ENCODE measurements at places on chromosomes 3 and 15. TPM values are rescaled to one million over a fixed set of nuclear protein-coding genes. Genes with fewer than 3 reads are reported as not detected.
A peak's percentile ranks its signal among the peaks of the same experiment; 100 is the strongest.

- DNase-seq, result no peak
- H3K27ac ChIP-seq, result peak overlapping the region; percentile 39
- H3K27me3 ChIP-seq, result no peaks in the 10 kb centered on the region
- H3K4me1 ChIP-seq, result peaks cover 32% of the 10 kb centered on the region
These were observed 6.5 kb downstream of the EPHB3 start for GRCh38 chr3:184567946-184568559.

GRCh38 chr15:30872341-30872748, 31.4 kb upstream of the FAN1 start:
- H3K27ac ChIP-seq, result no peak overlapping the region
- H3K4me3 ChIP-seq, result no peak overlapping the region
- no peaks in the 10 kb centered on the region for H3K36me3 ChIP-seq
- H3K4me1 ChIP-seq, result no peaks in the 10 kb centered on the region

DNA sequence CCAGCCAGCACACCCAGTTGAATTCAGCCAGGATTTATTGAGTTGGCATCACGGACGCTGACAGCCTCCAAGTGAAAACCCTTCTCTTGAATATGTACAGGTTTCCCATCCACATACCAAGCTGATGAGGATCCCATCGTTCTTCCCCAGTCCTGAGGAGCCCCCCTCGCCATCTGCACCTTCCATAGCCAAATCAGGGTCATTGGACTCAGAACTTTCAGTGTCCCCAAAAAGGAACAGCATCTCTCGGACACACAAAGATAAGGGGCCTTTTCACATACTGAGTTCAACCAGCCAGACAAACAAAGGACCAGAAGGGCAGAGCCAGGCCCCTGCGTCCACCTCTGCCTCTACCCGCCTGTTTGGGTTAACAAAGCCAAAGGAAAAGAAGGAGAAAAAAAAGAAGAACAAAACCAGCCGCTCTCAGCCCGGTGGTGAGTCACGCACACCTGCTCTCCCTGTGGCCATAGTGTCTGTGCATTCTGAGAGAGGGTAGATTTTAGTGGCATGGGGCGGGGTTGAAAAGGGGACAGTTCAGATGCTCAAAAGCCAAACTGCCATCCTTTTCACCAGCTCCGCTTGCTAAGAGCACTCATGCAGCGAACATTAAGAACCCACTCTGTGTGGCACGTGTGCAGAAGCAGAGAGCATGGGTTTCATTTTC, 51.2 kb downstream of the KLHL25 start:
- no peaks in the 10 kb centered on the region for H3K27me3 ChIP-seq
- DNase-seq, result no peak
- H3K27ac ChIP-seq, result no peak overlapping the region
- no peak overlapping the region for H3K4me3 ChIP-seq

DNA sequence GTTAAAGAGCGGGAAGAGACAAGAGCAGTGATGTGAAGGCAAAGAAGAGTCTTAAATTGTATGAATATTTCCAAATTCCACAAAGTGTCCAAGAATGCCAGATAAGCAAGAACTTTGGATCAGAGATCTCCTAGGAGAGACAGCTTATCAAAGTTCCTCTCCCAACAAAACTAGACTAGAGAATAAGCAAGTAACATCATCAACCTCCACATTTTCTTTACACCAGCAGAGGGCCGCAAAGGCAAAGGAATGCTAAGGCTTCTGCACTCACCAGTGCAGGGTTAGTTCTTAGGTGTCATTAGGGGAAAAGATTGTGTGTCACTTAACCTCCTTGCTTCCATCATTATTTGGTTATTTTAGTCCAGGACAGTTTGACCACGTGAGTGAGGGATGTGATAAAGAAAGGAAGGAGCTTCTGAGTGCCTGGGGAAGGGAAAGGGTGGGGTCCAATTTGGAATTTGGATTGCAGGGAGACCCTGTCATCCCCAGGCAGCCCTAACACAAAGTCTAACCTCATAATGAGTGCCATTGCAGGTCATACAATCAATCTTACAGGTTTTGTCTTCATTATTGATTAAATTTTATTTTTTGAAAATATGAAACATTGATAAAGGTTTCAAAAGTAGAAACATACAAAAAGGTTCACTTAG, 7.5 kb upstream of the CMTM6 start:
- no peaks in the 10 kb centered on the region for H3K4me1 ChIP-seq
- no peaks in the 10 kb centered on the region for H3K27me3 ChIP-seq
- no peak for DNase-seq
- no peak overlapping the region for H3K27ac ChIP-seq

DNA sequence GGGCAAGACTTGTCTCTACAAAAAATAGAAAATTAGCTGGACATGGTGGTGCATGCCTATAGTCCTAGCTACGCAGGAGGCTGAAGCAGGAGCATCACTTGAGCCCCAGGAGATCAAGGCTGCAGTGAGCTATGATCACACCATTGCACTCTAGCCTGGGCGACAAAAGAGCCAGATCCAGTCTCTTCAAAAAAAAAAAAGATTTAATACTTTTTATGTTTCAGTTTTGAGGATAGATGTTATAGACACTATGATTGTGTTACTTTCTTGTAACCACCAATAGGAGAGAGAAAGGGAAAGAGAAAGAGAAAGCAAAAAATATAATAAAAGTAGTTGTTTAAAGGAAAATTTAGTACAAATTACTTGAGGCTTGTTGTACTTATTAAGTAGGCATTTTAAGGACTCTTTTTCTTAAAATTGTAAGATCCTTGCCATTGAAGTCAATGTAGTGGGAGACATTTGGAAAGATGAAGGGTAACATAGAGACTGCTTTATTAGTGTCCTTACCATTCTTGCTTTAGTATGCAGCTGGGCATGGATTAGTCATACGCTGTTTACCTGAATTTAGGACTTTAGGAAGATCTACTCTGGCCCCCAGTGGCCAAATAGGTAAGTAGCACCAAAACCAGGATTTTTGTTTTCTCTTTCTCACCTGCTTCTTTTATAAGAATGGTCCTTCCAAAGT, 35.1 kb upstream of the ZDHHC23 start:
- H3K4me3 ChIP-seq, result peak overlapping the region; percentile 25
- peaks cover 12% of the 10 kb centered on the region for H3K4me1 ChIP-seq
- H3K36me3 ChIP-seq, result no peaks in the 10 kb centered on the region
- H3K27ac ChIP-seq, result no peak overlapping the region

GRCh38 chr3:53483821-53484220, 10.6 kb upstream of the CACNA1D start:
- no peak overlapping the region for H3K4me3 ChIP-seq
- no peak overlapping the region for H3K27ac ChIP-seq
- no peaks in the 10 kb centered on the region for H3K27me3 ChIP-seq

GRCh38 chr15:89088605-89089315, 504 bp downstream of the ABHD2 start:
- H3K4me1 ChIP-seq, result peaks cover 50% of the 10 kb centered on the region
- H3K36me3 ChIP-seq, result peaks cover 3% of the 10 kb centered on the region
- no peaks in the 10 kb centered on the region for H3K27me3 ChIP-seq
- DNase-seq, result no peak
- H3K27ac ChIP-seq, result peak overlapping the region; percentile 93

- DNase-seq, result no peak
- H3K36me3 ChIP-seq, result no peaks in the 10 kb centered on the region
- no peak overlapping the region for H3K4me3 ChIP-seq
- H3K4me1 ChIP-seq, result peaks cover 4% of the 10 kb centered on the region
- no peak overlapping the region for H3K27ac ChIP-seq
These were observed 216.9 kb downstream of the IGSF11 start for GRCh38 chr3:118817748-118818165.

- no peak overlapping the region for H3K27ac ChIP-seq
- peak; percentile 85 for DNase-seq
- no peaks in the 10 kb centered on the region for H3K4me1 ChIP-seq
- peaks cover 26% of the 10 kb centered on the region for H3K27me3 ChIP-seq
- no peaks in the 10 kb centered on the region for H3K36me3 ChIP-seq
These were observed 14.9 kb upstream of the GP9 start for GRCh38 chr3:129045675-129046036.

DNA sequence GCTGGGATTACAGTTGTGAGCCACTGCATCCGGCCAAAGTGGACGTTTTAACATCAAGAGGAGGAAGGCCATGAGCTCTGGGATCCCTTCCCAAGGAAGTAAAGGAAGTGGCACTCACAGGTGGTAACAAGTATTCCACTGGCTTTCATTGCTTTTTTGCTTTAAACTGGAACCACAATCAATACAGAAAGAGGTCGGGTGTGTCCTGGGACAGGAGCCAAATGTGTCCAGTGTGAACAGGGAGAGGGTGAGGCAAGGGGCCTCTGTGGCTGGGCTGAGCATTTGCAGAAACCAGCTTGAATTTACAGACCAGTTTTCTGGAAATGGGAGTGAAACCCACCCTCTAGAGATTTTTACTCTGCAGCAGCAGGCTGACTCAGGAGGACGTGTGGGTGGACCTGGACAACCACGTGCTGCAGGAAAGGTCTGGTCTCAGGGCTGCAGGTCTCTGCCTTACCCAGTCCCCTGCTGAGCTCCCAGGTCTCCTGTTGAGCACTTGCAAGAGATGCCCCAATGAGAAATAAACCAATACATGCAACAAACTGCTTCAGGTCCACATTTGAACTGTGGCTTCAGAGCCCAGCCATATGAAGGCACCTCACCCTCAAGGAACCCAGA, 42.8 kb upstream of the TMEM115 start:
- no peak overlapping the region for H3K27ac ChIP-seq
- H3K4me1 ChIP-seq, result no peaks in the 10 kb centered on the region
- no peak for DNase-seq
- no peaks in the 10 kb centered on the region for H3K36me3 ChIP-seq
- H3K4me3 ChIP-seq, result no peak overlapping the region

DNA sequence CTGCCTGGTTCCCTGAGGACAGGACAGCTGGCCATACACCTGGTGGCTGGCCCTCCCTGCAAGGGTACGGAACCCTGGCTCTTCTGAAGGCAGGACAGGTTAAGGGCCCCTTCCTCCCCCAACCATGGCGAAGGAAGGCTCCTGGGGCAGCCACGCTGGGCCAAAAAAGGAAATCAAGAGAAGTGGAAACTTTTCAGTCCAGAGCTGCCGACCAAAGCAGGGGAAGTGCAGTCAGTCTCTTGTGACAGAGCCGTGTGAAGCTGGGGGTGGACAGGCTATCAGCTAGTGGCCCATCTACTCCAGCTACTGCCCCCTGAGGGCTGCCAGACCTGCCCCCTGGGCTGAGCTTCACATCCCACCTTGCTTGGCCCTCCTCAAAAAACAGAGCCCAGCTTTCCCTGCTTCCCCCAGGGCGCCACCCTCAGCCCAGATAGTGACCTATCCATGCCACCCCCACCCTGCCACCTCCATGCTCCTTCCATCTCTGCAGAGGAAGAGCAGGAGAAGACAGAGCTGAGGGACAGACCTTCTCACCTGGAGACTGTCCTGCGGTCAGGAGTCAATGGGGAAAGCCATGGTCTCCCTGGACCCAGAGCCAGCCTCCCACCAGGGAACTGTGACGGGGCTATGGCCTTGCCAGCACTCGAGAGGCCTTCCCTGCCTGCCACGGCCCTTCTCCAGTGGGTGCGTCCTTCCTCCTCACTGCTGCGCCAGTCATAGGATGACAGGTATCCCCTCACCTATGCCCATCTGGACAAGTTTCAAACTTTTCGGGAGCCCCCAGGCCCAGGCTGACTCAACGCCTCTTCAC, 4.6 kb downstream of the SEMA7A start:
- no peaks in the 10 kb centered on the region for H3K27me3 ChIP-seq
- DNase-seq, result no peak
- no peak overlapping the region for H3K4me3 ChIP-seq

GRCh38 chr3:175329373-175329772, 470.2 kb downstream of the NAALADL2 start:
- DNase-seq, result no peak
- no peak overlapping the region for H3K27ac ChIP-seq
- H3K4me3 ChIP-seq, result no peak overlapping the region
- H3K27me3 ChIP-seq, result no peaks in the 10 kb centered on the region

DNA sequence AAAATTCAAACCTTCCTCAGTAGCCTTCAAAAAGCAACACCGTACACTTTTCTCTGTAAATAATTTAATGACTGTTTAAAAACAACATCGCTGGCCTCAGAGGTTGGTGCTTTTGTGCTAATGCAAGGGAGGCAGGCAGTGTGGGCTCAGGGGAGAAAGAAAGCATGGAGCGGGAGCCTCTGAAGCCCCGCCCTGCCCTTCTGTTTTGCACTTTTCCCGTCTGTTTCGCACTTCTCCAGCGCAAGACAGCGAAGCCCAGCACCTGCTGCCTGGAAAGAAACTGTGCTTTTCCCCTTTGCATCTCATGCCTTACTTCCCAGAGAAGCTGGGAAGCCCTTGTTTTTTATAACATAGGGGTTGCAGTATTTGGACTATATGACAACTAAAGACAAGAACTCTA, 23.1 kb downstream of the TRPM1 start:
- peaks cover 3% of the 10 kb centered on the region for H3K4me1 ChIP-seq
- H3K4me3 ChIP-seq, result no peak overlapping the region

- no peaks in the 10 kb centered on the region for H3K27me3 ChIP-seq
- no peak overlapping the region for H3K27ac ChIP-seq
- no peaks in the 10 kb centered on the region for H3K4me1 ChIP-seq
- no peak overlapping the region for H3K4me3 ChIP-seq
These were observed 32.6 kb downstream of the HACD2 start for GRCh38 chr3:123552095-123552714.

Gene LEKR1
- total RNA-seq, result 1.5 TPM

Gene CTDSPL2
- total RNA-seq, result 75.3 TPM

Gene SLC9A9
- 8.3 TPM for total RNA-seq

Gene SCG5
- total RNA-seq, result 9.0 TPM

Gene APOD
- total RNA-seq, result 1.4 TPM

Gene MNS1
- 2.2 TPM for total RNA-seq

Gene RASGRP1
- total RNA-seq, result 0.36 TPM

Gene NUP210
- total RNA-seq, result under 0.01 TPM

Measured in osteoblast (primary cell).